ENCODE measurements at places on chromosomes 13 and 19.

- DNase-seq, result no peak
These were observed 213.2 kb downstream of the ATP8A2 start for GRCh38 chr13:25585000-25585399.

- DNase-seq, result no peak
These were observed 330.1 kb downstream of the DLEU7 start for GRCh38 chr13:50513300-50513877.

- DNase-seq, result no peak
These were observed 9.2 kb upstream of the ZNF761 start for GRCh38 chr19:53422551-53422950.

- DNase-seq, result peak; percentile 24
These were observed at the start of gene RUBCNL for GRCh38 chr13:46387064-46387851. RUBCNL (minus strand) TSS chr13:46387252; CDS start chr13:46372475, 14,777 bp downstream.

- DNase-seq, result peak; percentile 69
These were observed 1.9 kb downstream of the FKBP8 start for GRCh38 chr19:18541258-18541991.
